Right ventricle myocardium superior (tissue), 1 donor: ENCODE measurements at places on chromosomes 2 and 18. TPM values are rescaled to one million over a fixed set of nuclear protein-coding genes. Genes with fewer than 3 reads are reported as not detected.

The ALKAL2 gene
- not detected for total RNA-seq

GRCh38 chr2:186576614-186577013, 13.2 kb upstream of the ITGAV start:
- no peak for DNase-seq

DNA sequence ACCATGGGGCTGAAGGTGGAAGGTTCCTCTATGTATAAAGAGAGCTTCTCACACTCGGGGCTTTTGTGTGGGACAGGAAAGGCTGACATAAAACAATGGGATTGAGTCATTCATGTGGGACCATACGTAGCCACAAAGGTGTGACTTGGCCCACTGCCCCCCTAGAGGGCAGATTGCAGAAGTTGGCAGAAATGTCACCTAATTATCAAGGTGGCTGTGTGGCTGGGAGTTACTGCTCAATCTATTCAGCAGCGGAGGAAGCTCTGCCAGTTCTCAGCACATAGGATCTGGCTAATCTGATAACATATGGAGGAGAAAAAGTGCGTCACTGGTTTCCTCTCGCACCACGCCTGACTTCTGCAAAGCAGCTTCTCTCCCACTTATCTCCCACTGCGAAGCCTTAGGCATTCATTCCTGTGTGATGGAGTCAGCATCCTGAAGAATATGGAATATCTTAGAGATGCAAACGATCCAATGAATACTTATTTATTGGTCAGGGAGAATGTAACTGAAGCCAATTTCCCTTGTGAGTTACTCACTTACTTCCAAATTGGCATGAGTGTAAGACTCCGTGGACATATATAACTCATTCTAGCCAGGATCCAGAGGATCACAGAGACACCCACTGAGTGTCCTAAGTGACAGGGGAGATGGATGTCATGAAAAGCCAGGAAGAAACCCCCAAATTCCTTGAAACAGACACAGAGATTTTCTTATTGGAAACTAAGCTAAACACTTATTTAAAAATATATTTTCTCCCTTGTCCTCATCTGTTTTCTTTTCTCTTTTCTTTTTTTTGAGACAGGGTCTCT, 344.8 kb downstream of the TGIF1 start:
- DNase-seq: no peak

DNA sequence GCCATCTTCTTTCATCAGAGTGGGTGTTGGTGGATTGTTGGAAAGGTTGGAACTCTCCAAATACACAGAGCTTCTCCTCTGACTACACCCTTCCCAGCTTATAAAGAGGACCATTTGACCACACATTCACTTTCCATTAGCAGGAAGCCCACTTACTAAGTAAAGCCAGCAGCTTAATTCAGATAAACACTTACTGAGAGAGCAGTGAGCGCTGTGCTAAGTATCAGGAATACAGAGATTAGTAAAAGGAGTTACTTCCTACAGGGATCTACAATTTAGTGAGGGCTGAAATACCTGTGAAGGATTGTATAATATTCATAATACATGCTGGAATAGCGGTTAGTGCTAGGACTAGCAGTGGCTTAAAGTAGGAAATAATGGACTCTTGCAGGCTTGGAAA, 343.0 kb downstream of the NYAP2 start:
- no peak for DNase-seq

GRCh38 chr18:39958876-39959275, 1996.2 kb upstream of the PIK3C3 start:
- no peak for DNase-seq

- DNase-seq: no peak
These were observed 8.2 kb upstream of the ACADL start for GRCh38 chr2:210233487-210233886.

The ZNF804A gene
- not detected for total RNA-seq

- DNase-seq: no peak
These were observed 170.7 kb upstream of the NRP2 start for GRCh38 chr2:205511641-205512040.

DNA sequence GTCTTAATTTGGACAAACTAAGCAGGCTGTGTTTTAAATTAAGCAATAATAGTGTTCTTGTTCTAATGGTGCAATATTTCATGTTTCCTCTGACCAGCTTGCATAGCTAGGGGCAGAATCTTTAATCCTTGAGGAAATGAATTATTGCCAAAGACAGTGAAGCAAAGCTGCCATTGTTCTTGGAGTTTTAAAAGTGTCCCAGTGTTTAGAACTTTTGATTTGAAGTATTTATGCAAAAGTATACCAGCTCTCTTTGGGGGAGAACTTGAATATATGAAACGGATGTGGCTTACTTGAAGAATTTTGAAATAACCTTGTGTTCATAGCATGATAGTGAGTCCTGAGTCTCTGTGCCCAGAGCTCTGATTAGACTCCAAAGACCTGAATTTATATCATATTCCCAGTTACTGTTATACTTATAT, 33.4 kb downstream of the ITGA6 start:
- DNase-seq: no peak

The FAM110C gene
- total RNA-seq: 1.9 TPM

- no peak for DNase-seq
These were observed 12.8 kb downstream of the FANCL start for GRCh38 chr2:58228299-58228698.

The GPR39 gene
- total RNA-seq: not detected

DNA sequence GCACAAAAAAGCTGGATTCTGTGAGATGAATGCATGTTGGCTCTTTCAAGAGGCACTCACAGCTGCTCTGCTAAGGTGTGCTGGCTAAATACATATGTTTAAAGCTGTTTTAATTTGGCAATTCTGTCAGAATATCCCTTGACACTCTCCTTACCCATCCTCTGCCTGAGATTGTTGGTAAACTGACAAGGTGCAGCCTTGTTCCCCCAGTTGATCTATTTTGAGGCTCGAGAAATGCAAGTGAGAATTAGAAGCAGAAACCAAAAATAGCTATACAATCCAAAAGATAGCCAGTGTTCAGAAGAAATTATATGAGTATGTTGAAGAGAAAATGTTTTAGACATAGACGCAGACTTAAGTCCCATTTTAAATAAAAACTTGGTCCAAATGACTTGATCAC, 971.7 kb upstream of the GYPC start:
- no peak for DNase-seq

DNA sequence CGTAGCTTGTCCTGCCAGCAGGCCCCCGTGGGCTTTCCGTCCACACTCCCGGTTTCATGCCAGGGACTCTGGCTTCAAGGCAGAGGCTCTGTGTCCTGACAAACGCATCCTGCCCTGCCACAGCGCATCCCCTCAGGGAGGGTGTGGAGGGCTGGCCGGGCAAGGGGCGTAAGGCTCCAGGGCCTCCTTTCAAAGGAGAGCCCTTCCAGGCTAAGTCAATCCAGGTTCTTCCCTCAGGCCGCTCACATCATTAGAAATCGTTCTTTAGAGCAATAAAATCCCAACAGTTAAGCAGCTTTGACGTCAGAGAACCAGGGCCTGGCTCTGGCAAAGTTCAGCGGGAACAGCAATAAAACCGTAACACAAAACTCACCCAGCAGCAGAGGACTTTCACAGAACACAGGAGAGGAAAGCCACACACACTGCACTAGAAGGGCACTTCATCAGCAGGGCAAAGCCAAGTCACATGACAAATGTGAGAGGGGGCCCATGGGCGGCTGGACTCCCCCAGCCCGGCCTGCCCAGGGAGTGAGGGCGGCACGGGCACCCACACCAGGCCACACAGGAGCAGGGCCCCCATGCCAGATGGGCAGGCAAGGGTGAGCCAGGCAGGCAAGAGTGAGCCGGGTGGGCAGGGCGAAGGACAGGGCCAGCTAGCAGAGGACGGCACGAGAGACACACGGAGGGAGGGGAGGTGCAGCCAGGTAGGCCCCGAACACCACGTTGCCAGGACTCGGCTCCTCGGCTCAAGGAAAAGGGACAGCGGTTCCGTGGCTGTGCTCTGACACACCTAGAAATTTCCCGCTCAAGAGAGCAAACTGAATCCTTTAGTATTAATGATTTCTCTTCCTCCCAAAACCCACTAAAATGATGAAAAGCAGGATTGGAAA, 52.0 kb downstream of the HDAC4 start:
- no peak for DNase-seq

DNA sequence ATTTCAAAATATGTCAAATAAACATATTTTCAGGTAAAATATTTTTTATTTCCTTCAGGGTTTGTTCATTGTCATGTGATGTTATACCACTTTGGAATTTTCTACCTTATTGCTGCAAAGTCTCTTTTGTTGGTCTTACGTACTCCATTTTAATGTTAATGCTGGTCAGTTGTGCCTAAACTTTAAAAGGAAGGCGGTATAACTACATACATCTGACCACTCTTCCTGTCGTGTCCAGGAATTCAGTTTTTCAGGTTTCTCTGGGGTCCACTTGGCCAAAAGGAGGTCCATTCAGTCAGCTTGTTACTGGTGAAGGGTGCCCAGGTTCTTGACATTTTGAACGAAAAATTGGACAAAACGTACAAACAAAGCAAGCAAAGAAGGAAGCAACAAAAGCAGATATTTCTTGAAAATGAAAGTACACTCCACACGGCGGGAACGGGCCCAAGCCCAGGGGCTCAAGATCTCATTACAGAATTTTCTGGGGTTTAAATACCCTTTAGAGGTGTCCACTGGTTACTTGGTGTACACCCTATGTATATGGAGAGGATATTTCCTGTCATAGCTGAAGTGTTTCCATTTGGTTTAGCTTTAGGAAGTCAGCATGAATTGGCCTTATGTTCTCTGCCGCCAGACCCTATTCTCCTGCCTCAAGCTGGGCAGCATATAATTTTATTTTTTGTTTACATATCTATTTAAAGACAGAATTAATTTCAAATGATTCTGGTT, 471.7 kb upstream of the CDH7 start:
- no peak for DNase-seq

- no peak for DNase-seq
These were observed 291.0 kb upstream of the DOK6 start for GRCh38 chr18:69109686-69110085.

GRCh38 chr2:168850846-168851245, 39.4 kb downstream of the SPC25 start:
- DNase-seq: no peak

The ALLC gene
- not detected for total RNA-seq

DNA sequence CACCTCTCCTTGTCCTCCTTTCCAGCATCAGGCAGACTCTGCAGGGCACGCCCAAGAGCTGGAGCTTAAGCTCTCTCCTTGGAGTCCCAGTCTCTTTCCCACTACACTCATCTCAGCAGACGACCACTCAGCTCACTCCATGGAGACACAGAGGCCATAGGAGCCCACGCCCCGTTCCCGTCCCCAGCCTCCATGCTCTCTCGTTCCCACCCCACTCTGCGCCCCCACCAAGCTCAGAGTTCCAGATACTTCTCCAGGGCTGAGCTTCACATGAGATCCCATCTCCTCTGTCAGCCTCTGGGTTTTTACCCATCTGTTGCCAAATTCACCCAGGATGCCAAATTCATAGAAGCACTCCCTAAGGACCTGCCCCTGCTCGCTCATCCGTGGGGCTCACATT, 87.3 kb downstream of the MALT1 start:
- DNase-seq: no peak

The CABYR gene
- total RNA-seq: not detected

GRCh38 chr2:40258135-40258457, 193.8 kb downstream of the SLC8A1 start:
- no peak for DNase-seq

DNA sequence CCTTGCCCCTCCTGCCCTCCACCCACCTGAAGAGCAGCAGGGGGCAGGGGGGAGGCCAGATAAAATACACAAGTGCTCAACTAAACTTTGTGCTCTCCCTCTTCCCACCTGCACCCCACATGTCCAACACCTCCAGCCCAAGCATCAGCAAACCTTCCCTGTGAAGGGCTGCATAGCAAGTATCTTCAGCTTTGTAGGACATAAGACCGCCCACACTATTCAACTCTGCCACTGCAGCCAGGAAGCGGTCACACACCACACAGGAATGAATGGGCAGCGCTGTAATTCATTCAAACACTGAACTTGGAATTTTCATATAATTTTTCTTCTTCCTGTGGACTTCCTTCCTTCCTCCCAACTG, 27.5 kb downstream of the TFCP2L1 start:
- no peak for DNase-seq

The RPL31 gene
- 756 TPM for total RNA-seq

DNA sequence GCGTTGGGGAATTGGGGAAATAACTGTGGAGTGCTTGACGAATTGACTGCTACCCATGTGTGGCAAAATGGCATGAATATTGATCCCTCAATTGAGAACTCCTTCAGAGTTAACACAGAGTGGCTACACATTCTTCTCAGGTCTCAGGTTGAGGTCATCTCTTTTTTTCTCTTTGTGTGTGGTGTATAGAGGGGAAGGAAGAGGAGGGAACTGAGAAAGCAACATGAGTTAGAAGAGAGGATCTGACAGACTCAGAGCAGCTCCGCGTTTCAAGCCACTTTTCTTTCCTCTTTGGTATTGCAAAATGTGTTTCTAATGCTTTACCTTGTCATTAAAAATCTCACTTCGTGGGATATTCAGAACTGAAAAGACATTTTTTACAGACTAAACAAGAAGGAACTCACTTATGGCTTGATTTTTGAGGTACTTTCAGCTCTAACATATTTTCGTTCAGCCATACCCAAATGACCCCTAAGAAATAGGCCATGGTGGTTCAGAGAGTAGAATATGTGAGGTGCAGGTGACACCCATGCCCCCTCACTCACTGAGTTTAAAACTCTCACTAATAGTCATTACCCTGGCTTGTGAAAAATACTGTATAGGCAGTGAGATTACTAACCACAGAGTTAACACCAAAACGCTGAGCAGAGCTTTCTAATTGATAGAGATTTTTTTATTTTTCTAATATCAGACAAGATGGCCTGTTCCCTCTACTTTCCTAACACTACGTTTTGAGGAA, 22.5 kb downstream of the STAT4 start:
- DNase-seq: no peak

DNA sequence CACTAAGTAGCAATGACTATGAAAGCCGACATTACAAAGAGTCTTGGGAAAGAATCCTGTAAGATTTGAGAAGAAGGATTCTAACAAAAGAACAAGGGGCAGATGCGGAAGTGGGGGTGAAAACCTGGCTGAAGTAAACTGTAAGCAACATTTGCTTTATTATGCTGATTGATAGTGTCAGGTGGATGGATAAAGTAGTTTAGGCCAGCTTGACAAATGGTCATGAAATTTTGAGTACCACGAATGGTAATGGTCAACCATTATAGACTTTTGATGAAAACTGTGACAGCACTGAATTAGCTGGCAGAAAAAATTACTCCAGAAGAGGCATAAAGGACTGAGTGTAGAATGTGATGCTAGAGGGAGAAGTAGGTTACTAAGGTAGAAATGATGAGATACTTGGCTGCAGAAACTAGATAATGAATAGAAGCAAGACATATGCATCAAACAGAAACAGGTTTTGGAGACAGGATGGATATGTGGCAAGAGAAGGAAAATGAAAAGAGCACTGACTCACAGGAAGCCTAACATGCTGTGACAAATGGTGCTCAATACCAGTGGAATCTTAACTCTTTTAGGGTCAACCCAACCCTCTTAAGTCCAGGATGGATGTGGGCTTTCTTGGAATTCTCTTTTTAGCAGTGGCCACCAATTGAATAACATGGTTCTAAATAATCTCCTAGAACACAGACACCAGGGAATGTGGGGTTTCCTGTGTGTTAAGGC, 6.8 kb downstream of the THUMPD2 start:
- no peak for DNase-seq

The OSR1 gene
- total RNA-seq: 5.4 TPM

The SPP2 gene
- total RNA-seq: not detected
